Fibroblast of the aortic adventitia (primary cell): ENCODE measurements at places on chromosomes 6 and 20. TPM values are rescaled to one million over a fixed set of nuclear protein-coding genes. Genes with fewer than 3 reads are reported as not detected.
A peak's percentile ranks its signal among the peaks of the same experiment; 100 is the strongest.

GRCh38 chr6:39256294-39256940 is 27.1 kb upstream of the KCNK5 start:
- no peak for DNase-seq

DNA sequence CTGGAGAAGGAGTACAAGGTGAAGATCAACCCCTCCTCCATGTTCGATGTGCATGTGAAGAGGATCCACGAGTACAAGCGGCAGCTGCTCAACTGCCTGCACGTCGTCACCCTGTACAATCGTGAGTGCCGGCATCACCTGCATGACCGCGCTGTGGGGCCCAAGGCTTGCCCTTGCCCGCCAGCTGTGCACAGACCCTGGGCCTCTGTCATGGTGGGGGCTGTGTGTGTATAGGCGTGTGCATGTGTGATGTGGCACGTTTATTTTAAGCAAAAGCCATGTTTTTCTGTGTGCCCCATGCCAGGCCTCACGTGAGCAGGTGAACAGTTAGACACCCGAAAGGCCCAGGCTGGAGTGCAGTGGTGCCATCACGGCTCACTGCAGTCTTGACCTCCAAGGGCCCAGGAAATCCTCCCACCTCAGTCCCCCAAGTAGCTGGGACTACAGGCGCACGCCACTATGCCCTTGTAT is 36.3 kb downstream of the PYGB start:
- no peak for DNase-seq

- peak; percentile 73 for DNase-seq
Measured at GRCh38 chr6:105733556-105734162, 330.8 kb upstream of the PREP start.

DNA sequence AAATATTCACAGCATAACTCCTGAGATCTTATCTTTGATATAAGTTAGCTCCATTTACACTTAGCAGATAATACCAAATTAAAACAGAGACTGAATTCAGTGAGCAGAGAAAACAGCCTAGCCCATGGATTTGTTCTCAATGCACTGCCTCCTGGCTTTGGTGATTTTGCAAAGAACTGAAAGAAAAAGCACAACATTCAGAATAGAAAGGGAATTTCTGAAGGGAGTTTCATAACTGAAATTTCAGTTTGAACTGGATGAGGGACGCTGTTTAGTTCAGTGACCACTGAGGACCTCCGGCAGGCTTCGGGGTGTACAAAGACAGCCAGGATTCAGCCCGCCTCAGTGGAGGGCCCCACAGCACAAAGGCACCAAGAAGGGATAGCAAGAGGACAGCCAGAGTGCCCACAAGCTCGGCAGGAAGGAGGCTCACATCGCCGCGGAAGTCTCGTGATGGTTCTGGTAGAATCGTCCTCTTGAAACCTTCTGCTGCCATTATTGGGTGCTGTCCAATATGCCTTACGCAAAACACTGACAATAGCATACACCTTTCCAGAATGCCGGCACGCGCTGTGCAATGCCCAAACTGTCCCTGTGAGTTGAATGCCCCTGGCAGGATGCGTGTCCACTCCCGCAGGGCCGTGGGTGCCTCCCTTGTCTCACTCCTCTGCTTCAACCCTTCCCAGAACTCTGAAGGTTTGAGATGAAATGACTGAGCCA is 9.7 kb upstream of the IRF4 start:
- DNase-seq = no peak

DNA sequence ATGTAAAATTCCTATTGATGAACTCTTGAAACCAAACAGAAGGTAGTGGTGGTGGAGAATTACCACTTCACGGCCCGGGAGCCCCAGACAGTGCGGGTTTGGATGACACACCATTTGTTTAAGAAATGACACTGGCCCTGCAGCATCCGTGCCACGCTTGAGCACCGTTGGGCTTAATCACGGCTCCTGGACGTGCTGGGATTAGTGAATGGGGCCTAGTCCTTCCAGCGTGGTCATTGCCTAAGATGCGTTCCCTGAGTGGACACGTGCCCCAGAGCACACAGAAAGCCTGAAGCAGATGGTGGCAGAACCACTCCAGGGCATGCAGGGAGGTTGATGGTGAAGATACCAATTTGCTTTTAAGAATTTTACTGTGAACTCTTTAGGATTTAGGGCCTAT is 14.5 kb downstream of the STX16 start:
- DNase-seq = no peak

DNA sequence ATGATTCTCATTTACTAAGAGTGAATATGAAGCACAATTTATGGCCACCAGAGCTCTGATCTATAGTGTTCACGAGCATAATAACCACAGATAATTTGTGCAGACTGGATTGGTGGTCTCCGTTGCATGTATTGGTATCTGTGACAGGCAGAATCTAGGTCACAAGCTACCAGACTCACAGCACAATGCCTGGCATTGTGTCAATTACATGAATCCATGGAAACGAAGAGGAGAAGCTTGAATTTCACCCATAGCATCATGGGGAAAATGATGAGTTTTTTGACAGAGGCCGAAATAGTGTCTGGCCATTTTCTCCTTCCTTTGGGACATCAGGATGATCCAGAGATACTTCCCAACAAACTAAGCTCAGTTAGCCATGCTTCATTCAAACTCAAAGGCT is 52.3 kb upstream of the TMEM170B start:
- DNase-seq = no peak

DNA sequence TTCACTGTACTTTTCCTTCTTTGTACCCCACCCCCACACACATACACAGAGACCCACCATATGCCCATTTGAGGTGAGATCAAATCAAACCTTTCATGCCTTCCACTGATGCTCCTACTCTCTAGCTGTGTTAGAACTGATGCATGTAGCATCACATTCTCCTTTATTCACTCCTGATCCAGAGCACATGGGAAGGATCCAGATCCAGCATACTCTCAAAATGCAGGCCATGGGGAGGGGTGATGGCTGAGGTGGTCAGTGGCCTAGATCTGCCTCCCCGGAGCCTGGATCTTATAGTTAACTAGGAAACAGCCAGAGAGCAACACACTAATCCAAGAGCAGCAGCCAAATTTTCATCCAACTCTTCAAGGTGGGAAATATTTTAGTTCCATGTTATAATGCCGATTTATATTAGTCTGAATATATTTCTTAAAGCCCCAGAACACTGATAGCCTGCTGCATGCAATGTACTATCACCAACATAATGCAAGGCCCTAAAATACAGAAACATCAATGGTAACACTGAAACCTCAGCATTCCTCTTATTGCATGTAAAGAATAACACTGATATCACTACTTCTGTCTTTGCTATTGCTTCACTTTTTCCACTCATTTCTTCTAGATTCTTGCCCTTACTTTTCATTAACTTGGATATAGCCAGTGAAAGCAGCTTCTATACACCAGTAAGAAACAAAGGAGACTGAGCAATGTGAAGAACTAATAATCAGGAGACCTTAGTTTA is 126.8 kb upstream of the BEND6 start:
- peak; percentile 72 for DNase-seq

FAM162B gene
- total RNA-seq = 1.6 TPM in 1 of 2 replicates, not detected in the other
